ENCODE measurements at places on chromosomes 2 and 18.
A peak's percentile ranks its signal among the peaks of the same experiment; 100 is the strongest.

DNA sequence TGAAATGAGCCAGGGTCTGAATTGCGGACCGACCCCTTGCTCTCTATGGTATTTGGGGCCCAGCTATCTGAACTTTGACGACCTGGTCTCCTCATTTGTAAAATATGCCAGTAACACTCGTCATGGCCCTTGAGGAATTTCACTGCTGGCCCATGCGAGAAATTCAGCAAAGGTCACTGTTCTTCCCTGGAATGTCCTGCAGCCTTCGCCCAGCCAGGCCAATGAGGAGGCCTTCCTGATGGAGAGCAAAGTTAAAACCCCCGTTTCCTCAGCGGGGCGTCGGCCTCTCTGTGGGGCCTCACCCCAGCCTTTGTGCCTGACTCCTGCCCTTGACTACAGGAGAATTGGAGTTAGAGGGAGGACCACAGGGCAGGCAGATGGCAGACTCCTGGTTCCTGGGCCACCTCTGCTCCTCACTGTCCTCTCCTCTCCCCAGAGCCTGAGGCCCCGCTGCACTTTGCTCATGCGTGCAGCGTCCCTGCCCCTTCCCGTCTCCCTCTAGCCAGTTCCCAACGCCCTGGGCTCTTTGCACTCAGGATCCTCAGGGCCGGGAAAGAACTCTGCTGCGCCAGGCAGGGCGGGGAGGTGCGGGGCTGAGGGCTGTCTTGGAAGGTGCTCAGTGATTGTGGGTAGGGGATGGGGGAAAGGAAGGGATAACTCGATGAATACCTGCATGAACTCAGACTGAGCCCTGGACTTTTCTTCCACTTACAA lies 257.0 kb upstream of the RAB6C start:
- DNase-seq: no peak

GRCh38 chr2:72627083-72627482 lies 198.8 kb downstream of the EXOC6B start:
- no peak for DNase-seq

GRCh38 chr2:70431716-70432347 lies 121.8 kb downstream of the TGFA start:
- no peak for DNase-seq

- DNase-seq: peak; percentile 49
Measured at GRCh38 chr18:657311-658000, at the start of gene TYMS. TYMS (plus strand) TSS chr18:657653; CDS start chr18:657743, 90 bp downstream.

- DNase-seq: no peak
Measured at GRCh38 chr2:158967731-158968395, 577 bp upstream of the TANC1 start.

DNA sequence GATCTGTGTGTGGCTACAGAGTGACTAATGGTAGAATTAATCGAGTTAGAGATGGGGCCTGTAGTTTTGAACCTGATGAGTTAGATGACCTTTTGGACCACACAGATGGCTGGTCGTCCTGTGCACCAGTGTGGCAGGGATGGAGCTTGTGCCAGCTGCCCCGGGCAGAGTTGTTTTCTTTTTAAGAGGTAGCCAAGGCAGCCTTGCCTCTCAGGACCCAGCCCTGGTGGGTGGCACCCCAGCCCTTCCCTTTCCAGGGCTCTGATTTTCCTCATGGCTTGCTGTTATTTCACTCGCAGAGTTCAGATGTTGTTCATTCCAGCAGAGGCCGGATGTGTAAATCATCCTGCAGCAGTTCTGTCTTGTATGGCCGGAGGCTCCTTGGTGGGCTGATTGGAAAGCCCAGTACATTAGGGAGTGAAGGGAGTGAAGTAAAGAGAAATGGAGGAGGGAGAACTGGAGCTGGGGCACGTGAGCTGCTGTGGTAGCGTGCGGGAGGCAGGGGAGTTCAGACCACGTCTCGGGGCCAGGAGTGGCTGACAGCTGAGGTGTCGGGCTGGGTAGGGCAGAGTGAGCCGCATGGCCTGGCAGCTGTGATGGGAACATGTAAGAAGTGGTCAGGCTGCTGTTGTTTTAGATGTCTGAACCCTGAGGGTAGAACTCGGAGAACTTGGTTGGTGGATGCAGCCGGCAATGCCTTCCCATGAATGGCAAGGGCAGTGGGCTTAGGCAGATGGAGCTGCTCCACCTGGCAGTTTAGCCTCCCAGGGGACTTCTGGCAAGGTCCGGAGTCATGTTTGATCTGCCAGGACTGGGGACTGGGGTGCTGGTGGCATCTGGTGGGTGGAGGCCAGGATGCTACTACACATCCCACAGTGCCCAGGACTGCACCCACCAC lies 28.8 kb downstream of the ASAP2 start:
- DNase-seq: no peak

DNA sequence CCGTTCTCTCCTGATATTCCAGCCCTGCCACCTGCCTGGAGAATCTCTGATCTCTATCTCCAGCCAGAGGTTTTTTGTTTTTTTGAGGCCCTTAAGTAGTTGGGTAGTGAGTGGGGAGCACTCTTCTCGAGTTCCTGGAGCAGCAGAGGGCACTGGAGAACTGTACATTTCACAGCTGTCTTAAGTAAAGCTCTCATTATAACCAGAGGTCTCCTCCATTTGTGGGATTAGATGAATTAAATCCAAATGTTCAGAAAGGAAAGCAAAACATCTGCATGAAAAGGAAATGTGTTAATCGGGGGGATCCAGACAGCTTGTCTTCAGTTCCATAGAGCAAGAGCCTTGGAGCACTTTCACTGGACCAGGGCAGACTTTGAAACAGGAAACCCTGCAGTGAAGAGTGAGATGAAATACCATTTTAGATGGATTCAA lies 32.8 kb downstream of the AOX1 start:
- no peak for DNase-seq

DNA sequence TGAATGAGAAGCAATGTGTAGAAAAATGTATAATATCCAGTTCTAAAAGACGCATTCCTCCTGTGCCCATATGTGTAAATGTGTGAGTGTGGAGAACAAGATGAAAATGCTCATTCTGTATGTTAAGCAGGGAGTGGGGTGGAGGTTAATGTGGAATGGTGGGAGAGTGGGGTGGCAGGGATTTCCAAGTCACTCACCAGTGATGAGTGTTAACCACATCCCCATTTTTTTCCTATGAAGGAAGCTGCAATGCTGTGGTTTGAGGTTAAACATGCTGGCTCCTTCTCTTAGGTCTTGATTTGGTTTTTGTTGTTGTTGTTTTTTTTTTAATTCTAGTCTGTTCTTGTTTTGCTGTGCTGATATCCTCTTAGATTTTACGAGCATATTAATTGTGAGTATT lies 169.4 kb downstream of the NEDD4L start:
- no peak for DNase-seq

DNA sequence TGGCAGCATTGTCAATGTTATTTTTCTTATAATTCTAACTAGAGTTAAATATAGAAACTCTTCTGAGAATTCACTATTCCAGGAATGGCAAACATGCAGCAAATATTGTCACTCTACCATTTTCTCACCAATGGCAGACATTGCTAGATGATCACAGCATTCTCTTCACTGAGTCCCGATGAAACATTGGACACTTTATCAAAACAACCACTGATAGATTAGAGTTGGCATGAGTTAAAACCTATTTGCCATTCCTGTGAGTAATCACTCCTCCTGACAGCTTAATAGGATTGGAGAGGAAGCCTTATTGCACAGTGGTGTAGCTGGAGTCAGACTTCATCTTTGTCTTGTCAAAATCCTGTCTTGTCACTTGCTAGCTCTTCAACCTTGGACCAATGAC lies 163.9 kb upstream of the THUMPD2 start:
- no peak for DNase-seq

- no peak for DNase-seq
Measured at GRCh38 chr18:74949611-74950010, 259.3 kb downstream of the PTGR3 start.

DNA sequence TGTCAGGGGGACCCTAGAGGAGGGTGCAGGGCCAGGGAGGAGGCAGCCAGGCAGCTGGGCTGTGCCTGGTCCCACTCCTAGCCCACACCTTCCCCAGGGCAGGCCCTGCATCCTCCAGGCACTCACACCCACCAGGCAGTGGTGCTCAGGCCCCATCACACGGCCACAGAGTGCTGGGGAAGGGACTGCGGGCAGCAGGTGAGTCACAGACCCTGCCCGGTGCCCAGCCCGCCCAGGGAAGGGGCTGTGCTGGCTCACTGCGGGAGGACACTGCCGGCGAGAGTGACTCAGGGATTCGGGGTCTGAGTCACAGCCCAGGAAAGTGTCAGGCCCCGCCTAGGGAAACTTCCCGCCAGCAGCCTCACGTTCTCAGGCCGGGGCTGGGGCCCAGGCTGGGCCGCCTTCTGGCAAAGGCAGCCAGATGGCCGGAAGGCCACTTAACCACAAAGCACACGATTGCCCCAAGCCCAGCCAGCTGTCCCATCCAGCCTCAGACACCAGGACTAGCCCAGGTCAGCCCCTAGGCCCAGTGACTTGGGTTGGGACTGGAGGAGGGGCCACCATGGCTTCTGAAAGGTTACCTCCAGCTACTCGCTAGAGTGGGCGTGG lies 42.2 kb downstream of the BIN1 start:
- peak; percentile 71 for DNase-seq

DNA sequence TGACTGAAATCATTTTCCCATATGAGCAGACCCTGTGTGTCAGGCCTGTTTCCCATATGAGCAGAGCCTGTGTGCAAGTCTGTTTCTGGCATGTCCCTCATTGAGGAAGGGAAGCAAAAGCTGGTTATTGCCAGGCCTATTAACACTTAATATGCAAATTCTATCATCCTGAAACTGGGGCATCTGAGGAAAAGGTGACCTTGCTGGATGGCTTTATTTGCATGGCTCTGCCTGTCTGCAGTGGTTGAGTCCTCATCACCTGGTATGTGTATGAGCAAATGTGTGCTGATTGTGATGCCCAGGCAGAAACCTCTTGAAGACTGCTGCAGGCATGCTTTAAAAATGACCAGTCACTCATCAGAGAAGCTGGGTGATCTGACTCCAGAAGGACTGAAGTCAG lies 31.2 kb downstream of the EIF4E2 start:
- no peak for DNase-seq

- no peak for DNase-seq
Measured at GRCh38 chr2:99857372-99857771, 285.0 kb downstream of the AFF3 start.

Measured in stimulated activated CD4-positive, alpha-beta T cell treated with anti-CD3 and anti-CD28 coated beads, Interleukin-2, amount 100 ng/mL, for 48 hours (primary cell).